ENCODE measurements at places on chromosomes 6 and 20.

DNA sequence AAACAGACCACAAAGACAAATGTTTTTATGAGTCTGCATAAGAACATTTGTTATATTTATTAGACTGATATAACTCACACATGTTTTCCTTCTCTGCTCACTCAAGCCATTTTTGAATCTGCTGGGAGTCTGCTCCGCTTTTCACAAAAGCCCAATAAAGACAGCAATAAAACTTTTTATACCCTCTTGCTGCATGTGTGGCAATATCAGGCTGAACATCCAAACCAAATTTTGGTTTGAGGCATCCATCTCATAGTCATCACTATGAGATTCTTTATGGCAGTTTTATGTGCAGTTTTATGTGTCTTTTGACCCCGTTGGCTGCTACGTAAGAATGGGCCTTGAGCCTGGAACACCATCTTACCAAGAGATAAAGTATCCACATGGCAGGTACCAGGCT, 1276.8 kb upstream of the ADGRB3 start:
- DNase-seq = no peak

- peak; percentile 34 for DNase-seq
Measured at GRCh38 chr6:124119596-124119995, 315.9 kb downstream of the NKAIN2 start.

GRCh38 chr6:143569040-143569439, 57.5 kb upstream of the FUCA2 start:
- DNase-seq = no peak

- no peak for DNase-seq
Measured at GRCh38 chr6:40349123-40349900, 237.9 kb downstream of the LRFN2 start.

DNA sequence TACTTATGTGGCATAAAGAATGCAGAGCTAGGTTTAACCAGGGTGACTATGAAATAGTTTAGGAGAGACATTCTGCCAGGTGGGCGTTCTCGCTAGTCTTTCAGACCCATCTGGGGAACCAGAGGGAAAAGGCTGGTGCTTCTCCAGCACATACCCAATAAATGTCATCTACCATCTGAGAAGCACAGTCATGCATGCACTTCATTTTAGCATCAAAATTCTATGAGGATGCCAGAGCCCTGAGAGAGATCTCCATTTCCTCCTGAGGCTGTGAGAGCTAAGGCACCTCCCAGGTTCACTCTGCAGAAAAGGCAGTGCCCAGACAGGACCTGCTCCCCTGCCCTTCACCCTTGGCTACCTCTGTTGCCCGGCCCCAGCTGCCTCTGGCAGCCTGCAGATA, 231.7 kb upstream of the PRND start:
- DNase-seq = no peak

DNA sequence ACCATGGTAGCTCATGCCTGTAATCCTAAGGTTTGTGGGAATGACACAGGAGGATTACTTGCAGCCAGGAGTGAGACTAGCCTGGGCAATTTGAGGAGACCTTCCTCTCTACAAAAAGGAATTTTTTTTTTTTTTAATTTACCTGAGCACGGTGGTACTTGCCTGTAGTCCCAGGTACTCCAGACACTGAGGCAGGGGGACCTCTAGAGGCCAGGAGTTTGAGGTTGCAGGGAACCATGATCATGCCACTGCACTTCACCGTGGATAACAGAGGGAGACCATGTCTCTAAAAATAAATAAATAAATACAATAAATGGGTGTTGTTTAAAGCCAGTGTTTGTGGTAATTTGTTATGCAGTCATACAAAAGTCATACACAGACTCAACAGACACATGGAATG, 2.4 kb upstream of the HLA-F start:
- no peak for DNase-seq

- no peak for DNase-seq
Measured at GRCh38 chr6:160945516-160946177, 45.9 kb upstream of the MAP3K4 start.

- DNase-seq = no peak
Measured at GRCh38 chr6:39195792-39196385, 33.4 kb downstream of the KCNK5 start.

DNA sequence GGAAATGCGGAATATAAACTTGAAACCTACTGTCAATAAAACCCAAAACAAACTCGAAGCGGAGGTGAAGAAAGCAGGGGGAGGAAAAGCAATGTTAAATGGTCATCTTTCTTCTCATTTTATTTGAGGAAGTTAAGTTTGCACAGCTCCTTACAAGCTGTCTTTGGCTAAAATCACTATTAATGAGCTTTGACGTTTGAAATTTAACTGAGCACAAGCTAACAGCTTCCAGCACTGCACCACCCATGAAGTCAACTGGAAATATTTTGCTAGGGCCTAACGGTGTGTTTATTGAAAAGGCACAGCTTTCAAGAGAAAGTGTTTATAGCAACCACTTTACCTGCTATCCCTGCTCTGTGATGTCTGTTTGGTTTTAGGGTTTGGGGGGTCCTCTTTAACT, 103.8 kb downstream of the PKHD1 start:
- no peak for DNase-seq

DNA sequence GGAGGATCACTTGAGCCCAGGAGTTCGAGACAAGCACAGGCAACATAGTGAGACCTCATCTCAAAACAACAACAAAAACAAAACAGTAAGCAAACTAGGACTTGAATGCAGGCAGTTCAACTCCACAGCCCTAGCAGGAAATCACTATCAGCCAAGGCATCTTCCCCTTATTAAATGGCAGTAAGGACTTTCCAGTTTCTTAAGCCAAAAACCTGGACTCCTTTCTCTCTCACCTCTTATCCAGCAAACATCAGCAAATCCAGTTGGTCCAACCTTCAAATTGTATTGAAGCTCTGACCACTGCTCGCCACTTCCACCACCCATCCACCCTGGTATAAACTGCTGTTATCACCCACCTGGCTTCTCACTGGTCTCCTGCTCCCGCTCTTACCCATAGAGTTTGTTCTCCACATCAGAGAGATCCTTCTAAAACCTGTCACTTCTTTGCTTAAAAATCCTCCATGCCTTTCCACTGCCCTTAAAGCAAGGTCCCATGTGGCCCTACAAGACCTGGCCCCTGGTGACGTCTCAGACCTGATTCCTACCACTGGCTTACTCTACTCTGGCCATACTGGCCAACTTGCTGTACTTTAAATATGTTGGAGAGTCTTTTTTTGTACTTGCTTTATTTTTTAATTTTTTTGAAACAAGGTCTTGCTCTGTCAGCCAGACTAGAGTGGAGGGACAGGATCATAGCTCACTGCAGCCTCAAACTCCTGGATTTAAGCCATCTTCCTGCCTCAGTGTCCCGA, 27.6 kb downstream of the BCL2L1 start:
- DNase-seq = no peak

- no peak for DNase-seq
Measured at GRCh38 chr20:46089167-46089416, 670 bp downstream of the NCOA5 start.

GRCh38 chr6:115945812-115946211, 114.9 kb downstream of the FRK start:
- no peak for DNase-seq
